ENCODE measurements at places on chromosomes 1 and 21.

GRCh38 chr1:155050560-155051341 is at the start of gene ADAM15:
Gene ADAM15, plus strand, starts transcription at chr1:155051316. Its CDS starts 71 bp downstream, at chr1:155051387.
- peak; percentile 90 for DNase-seq

GRCh38 chr1:1625824-1626206 is 6.2 kb upstream of the MMP23B start:
- no peak for DNase-seq

DNA sequence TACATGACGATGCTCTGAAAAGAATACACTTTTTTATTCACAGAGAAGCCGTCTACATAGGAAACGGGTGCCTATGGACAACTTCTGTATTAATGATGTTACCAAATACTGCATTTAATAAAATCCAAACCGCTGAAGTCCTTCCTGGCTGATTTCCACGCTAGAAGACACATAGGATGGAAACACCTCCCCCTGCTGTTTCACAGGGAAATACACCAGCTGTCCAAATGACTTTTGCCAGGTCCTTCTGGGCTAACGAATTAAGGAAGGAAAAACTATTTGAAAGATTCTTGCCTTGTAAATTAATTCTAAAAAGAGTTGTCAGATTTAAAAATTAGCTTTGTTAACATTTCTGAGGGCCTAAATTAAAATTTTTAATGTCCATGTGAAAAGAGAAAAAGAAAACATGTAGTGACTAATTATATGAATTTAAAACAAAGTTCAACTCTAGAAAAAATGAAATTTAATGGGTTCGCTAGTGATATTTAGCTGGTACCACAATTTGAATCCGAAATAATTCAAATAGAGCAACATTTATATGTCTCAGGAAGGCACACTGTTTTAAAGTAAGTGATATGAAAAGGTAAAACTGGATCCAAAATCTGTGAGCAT is 146.0 kb downstream of the RERE start:
- DNase-seq, result no peak

DNA sequence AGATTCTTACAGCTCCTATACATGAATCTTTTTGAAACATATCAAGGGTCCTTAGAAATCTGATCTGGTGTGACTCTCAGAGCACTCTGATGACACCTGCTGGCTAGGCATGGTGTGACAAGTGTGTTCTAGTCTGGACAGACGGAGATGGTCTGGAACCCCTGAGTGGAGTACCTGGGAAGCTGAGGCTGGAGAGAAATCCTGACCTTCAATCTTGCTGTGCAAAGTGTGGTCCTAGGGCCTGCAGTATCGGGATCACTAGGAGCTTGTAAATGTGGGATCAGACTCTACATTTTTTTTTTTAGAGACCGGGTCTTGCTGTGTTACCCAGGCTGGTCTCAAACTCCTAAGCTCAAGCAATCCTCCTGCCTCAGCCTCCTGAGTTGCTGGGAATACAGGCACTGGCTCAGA is 78.6 kb upstream of the SOD1 start:
- DNase-seq, result peak; percentile 86

DNA sequence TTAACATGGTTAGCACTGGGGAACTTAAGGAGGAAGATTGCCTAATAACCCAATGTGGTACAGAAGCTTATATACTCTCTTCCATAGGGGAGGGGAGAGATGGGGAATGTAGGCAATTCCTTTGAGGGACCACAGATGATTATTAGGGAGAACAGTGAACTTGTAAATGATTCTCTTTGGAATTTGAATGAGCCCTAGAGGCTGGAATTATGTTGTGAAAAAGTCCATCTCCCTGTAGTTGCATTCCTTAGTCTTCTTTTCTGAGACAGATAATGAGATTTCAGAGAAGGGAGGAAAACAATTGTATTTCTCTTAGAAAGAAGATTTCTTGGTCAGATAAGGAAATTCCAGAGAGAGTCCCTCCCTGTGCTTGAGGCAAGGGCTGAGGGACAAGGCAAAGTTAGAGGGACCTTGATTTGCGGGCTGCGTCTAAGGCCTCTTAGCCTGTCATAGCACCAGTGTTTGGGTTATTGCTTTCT is 89.0 kb upstream of the HMCN1 start:
- DNase-seq, result no peak

DNA sequence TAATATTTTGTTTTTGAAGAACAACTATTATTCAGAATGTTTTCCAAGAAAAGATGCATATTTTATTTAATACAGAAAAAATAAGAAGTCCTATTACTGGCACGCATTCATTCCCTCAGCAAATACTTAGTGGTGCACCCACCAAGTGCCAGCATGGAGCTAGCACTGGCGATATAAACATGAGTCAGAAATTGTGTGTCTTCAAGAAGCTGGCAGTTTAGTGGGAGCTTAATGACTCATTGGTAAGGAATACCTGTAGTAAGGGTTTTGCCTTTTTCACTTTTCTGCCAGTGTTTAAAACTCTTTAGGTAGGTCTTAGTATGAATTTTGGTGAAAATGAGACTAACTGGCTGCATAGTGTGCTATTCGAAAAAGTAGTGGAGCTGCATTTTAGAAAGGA is 6.3 kb downstream of the MAGI3 start:
- no peak for DNase-seq

DNA sequence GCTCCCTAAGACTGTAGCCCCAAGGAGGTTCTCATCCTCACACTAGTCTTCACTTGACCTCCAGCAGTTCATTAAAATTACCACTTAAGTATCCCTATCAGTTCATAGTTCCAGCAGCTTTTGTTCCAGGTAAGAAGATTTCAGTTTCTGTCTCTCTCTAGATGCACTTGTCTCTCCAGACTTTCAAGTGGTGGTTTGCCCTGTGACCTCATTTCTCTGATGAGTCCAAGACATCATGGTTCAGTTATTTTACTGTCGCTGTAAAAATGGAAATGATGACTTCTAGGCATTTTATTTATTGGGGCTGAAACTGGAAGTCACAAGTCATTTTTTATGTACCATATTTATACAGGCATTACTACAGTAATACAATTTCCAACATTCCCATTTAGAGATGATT is 17.9 kb upstream of the RGS18 start:
- DNase-seq, result no peak

DNA sequence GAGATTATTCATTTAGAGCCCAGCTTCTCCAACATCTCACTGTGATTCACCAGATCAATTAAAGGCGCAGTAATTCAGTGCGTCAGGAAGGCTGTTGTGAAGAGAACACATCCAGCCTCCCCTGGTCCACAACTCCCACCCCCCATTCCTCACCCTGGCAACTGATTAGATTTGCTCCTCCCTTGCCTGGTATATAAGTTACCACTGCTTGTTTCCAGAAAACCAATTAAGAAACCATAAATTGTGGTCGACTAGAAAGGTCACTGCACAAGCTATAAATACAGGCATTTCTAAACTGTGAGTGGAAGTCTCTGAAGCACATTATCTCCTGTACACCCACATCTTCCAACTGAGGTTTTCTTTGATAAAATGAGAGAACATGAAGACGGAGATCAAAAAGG is 41.9 kb downstream of the FAM163A start:
- no peak for DNase-seq

DNA sequence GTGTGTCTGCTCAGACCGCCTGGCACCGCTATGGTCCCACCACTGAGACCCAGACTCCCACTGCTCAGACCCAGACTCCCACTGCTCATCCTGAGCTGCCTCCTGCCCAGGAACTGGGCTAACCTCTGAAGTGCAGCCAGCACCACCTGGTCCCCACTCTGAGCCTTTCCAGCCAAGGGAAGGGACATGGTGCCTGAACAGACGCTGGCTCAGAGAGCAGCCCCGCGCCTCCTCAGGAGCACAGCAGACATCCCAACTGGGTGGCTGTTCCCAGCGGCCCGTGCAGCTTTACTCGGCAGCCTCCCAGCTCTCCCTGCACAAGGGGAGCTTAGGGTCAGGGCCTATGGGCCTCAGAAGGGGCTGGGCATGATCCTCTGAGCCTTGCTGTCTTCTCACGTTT is 27.8 kb upstream of the CNTN2 start:
- DNase-seq, result no peak

- no peak for DNase-seq
These were observed 9.7 kb downstream of the LPAR3 start for GRCh38 chr1:84883286-84883685.

DNA sequence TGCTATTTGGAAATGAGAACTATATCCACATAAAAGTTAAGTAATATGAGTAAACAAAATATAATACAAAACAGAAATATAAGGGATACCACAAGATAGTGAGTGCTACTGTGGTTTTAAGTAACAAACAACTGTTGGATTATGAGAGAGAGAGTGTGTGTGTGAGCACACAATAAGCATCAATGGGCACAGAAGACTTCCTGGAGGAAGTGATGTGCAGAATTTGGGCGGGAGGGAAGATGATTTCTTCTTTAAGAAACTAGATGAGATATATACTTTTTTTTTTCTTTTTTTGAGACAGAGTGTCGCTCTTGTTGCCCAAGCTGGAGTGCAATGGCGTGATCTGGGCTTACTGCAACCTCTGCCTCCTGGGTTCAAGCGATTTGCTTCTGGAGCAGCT is 7.9 kb upstream of the IER5 start:
- DNase-seq, result no peak

DNA sequence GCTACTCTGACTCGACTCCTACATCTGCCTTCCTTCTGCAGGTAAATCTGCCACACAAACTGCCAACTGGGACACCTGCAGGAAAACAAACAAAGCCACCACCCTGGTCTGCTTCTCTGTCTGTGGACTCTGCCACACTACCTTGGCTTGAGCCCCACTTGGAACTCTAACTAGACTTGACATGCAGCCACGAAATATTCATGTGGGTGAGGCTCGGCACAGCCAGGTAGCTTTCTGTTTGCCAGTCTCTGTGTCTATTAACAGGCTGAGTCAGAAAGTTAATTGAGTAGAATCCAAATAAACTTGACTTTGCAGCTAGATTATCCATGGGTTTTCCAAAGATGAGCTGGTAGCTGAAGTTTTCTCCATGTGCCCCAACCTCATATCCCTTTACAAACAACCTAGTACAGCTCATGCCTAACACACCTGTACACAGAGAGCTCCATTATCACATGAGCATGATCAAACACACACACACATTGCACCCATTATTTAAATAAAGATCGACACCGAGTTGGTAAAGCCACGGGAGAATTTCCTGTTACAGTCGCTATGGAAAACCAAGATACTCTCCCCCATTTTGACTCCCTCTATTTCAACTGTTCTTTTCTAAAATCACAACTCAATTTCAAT is 808 bp downstream of the C1orf116 start:
- no peak for DNase-seq

GRCh38 chr1:29330089-29330488 is 93.8 kb downstream of the PTPRU start:
- no peak for DNase-seq

DNA sequence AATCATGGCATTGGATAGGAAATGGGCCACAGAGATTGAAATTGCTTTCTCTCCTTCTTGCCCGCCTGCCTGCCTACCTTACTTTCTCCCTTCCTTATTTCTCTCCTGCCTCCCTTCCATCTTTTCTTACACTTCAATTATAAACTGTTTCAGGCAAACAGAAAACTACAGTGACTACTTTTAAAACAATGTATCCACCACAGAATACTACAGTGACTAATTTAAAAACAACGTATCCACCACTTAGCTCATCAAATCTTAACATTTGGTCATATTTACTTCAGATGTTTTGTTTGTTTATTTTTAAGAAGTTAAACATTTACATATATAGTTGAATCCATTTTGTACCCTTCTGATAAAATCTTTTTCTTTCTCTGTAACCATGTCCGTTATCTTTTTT is 54.4 kb downstream of the SNRPE start:
- no peak for DNase-seq

- peak; percentile 81 for DNase-seq
These were observed 13.5 kb upstream of the SLC19A1 start for GRCh38 chr21:45555557-45556301.

DNA sequence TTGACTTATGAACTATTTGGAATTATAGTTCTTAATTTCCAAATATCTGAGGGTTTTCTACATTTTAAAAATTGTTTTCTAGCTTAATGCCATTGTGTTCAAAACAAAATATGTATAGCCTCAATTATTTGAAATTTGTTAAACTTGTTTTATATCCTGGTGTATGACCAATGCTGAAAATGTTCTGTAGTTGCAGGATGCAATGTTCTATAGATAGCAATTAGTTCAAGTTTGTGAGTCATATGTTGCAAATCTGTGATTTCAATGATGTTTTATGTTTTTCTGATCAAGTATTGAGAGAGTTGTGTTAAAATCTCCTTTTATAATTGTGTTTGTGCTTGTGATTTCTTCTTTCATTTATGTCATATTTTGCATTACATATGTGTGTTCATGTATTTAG is 517.5 kb downstream of the ADGRL2 start:
- no peak for DNase-seq

DNA sequence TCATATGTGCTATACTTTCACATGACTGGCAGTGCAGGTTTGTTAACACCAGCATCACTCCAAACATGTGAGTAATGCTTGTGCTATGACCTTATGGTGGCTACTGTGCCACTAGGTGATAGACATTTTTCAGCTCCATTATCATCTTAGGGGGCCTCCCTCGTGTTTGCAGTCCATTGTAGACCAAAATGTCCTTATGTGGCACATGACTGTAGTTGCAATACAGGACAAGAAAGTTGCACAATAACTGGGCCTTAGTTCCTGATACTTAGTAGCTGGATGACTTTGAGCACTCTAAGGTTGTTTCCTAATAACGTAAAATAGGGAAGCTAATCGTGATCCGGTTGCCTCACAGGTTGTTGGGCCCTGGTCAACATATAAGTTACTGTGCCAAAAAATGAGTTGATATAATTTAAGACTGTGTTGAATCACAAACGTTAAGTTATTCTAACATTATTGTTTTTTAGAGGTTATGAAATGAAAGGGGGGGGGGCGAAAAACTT is 511 bp upstream of the SNX27 start:
- DNase-seq, result no peak
